ENCODE measurements at places on chromosomes 7 and 10. TPM values are rescaled to one million over a fixed set of nuclear protein-coding genes. Genes with fewer than 3 reads are reported as not detected.

Gene BEND7
- 28.2 TPM for polyA plus RNA-seq

Gene TMEM176B
- 21.7 TPM for polyA plus RNA-seq

Gene SORCS3
- 14.9 TPM for polyA plus RNA-seq

Gene FBXO24
- 0.95 TPM for polyA plus RNA-seq

Gene ST8SIA6
- 12.6 TPM for polyA plus RNA-seq

Gene SNCG
- 541 TPM for polyA plus RNA-seq

Gene TMEM225B
- polyA plus RNA-seq, result 0.59 TPM

Gene CALY
- polyA plus RNA-seq, result 230 TPM

Gene VWA2
- 3.3 TPM for polyA plus RNA-seq

Gene TRIM73
- polyA plus RNA-seq, result 5.1 TPM

Gene PLXDC2
- polyA plus RNA-seq, result 25.3 TPM

Gene CFAP46
- polyA plus RNA-seq, result 12.2 TPM

Gene NCOA4
- polyA plus RNA-seq, result 118 TPM
